Ascending aorta (tissue), 2 donors: ENCODE measurements at places on chromosomes 1 and 21. TPM values are rescaled to one million over a fixed set of nuclear protein-coding genes. Genes with fewer than 3 reads are reported as not detected.

The AVPR1B gene
- not detected for total RNA-seq

The EDN2 gene
- not detected for total RNA-seq

The ZNF670 gene
- not detected for total RNA-seq

The LCE2B gene
- not detected for total RNA-seq

The OR10J1 gene
- total RNA-seq: not detected

- no peak overlapping the region for H3K4me3 ChIP-seq
- no peaks in the 10 kb centered on the region for H3K27me3 ChIP-seq
- no peaks in the 10 kb centered on the region for H3K36me3 ChIP-seq
- H3K27ac ChIP-seq: no peak overlapping the region
- H3K4me1 ChIP-seq: peaks cover 10% of the 10 kb centered on the region
Measured at GRCh38 chr1:170682169-170682568, 18.2 kb downstream of the PRRX1 start.

GRCh38 chr21:28975397-28975796, 17.3 kb downstream of the LTN1 start:
- no peak overlapping the region for H3K27ac ChIP-seq
- no peaks in the 10 kb centered on the region for H3K4me1 ChIP-seq
- H3K4me3 ChIP-seq: no peak overlapping the region
- H3K36me3 ChIP-seq: peaks cover 67% of the 10 kb centered on the region

DNA sequence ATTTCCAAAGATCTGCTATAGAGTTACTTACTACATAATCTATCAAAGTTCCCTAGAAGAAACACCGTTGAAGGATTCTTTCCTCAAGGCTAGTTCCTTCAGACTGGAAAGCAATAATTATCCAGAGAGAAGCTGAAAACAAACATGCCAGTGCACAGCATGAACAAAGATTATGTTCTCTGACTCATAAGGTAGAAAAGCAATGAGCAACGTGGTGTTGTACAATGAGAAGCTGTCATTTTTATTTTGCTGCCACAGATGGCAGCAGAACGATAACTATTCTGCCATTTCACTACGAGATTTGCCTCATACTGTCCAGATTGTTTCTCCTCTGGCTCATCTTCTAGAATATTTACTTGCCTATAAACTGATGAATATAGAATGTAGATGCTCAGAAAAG, 10.7 kb downstream of the EXTL2 start:
- H3K27ac ChIP-seq: no peak overlapping the region
- no peaks in the 10 kb centered on the region for H3K4me1 ChIP-seq
- DNase-seq: no peak

- H3K4me1 ChIP-seq: peaks cover 3% of the 10 kb centered on the region
- no peak for DNase-seq
- no peak overlapping the region for H3K4me3 ChIP-seq
- H3K27me3 ChIP-seq: no peaks in the 10 kb centered on the region
Measured at GRCh38 chr21:43935711-43936110, 70.7 kb downstream of the AGPAT3 start.

- H3K27me3 ChIP-seq: no peaks in the 10 kb centered on the region
Measured at GRCh38 chr1:203035111-203036000, 9.1 kb downstream of the PPFIA4 start.

GRCh38 chr1:59672851-59673572, 141.7 kb upstream of the HOOK1 start:
- DNase-seq: no peak
- H3K27ac ChIP-seq: no peak overlapping the region
- no peak overlapping the region for H3K4me3 ChIP-seq
- H3K4me1 ChIP-seq: peaks cover 6% of the 10 kb centered on the region
- H3K36me3 ChIP-seq: no peaks in the 10 kb centered on the region

GRCh38 chr1:78240755-78241154, 195.0 kb downstream of the GIPC2 start:
- H3K27me3 ChIP-seq: no peaks in the 10 kb centered on the region
- H3K36me3 ChIP-seq: no peaks in the 10 kb centered on the region
- no peak for DNase-seq
- no peak overlapping the region for H3K4me3 ChIP-seq
- no peak overlapping the region for H3K27ac ChIP-seq

GRCh38 chr1:43868741-43869067, 64.9 kb upstream of the ARTN start:
- peaks cover 2% of the 10 kb centered on the region for H3K4me1 ChIP-seq
- peak; percentile 28 for DNase-seq
- H3K27ac ChIP-seq: no peak overlapping the region
- H3K27me3 ChIP-seq: no peaks in the 10 kb centered on the region

- DNase-seq: no peak
- H3K36me3 ChIP-seq: no peaks in the 10 kb centered on the region
- no peak overlapping the region for H3K4me3 ChIP-seq
- no peaks in the 10 kb centered on the region for H3K4me1 ChIP-seq
- no peak overlapping the region for H3K27ac ChIP-seq
Measured at GRCh38 chr1:204307334-204307883, 52.3 kb downstream of the PLEKHA6 start.

- H3K27me3 ChIP-seq: no peaks in the 10 kb centered on the region
- peak overlapping the region; percentile 98 for H3K27ac ChIP-seq
- H3K4me3 ChIP-seq: no peak overlapping the region
- H3K4me1 ChIP-seq: peaks cover 17% of the 10 kb centered on the region
- DNase-seq: no peak
Measured at GRCh38 chr1:154938604-154939399, 2.3 kb upstream of the PMVK start.

DNA sequence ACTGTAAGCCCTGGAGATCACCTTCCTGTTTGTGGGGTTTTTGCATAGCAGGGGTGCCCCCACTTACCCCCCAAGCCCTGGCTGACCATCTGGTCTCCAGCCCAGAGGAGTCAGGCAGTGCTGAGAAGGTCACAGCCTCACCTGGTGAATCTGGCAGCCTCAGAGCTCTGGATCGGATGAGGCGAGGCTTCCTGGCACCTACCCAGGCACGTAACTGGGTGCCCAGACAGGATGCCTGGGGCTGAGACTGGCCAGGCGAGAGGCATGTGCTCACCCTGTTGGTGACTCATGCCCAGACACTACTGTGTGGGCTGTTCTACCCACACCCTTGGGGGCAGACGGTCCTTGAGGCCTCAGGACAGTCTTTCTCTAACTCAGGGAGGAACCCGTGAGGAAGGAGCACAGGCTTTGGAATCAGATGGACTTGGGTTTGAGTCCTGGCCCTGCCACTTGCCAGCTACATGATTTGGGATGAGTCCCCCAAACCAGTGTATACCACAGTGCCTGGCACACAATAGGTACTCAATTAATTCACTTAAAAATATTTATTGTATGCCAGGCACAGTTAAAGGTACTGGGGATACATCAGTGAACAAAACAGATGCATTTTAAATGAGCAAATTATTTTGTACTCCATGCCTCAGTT, 15.1 kb upstream of the PADI3 start:
- DNase-seq: peak; percentile 30
- no peak overlapping the region for H3K27ac ChIP-seq
- H3K27me3 ChIP-seq: no peaks in the 10 kb centered on the region
- no peaks in the 10 kb centered on the region for H3K36me3 ChIP-seq
- H3K4me3 ChIP-seq: no peak overlapping the region

DNA sequence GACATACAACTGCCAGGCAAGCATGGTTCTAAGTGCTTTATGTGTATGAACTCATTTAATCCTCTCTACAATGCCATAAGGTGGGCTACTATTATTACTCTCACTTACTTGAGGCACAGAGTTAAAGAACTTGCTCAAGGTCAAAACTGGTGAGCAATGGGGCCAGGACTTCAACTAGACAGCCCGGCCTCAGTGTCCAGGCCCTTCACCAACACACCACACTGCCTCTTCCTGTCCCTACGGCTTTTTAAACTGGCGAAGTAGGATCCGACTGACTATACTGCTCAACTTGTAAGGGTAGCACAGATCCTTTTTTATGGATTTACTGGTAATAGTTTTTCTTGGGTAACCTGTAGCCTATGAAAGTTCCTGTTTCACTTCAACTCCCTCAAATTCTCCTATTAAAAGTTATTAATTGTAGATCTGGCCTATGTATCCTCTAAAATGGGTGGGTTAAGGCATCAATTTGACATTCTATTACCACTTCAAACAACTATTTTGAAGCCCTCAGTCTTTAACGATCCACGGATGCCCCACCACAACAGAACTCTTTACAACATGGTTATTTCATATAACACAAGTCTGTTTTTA, 4.3 kb downstream of the ERRFI1 start:
- H3K4me1 ChIP-seq: no peaks in the 10 kb centered on the region
- peak overlapping the region; percentile 85 for H3K4me3 ChIP-seq
- no peaks in the 10 kb centered on the region for H3K27me3 ChIP-seq
- no peak for DNase-seq
- no peaks in the 10 kb centered on the region for H3K36me3 ChIP-seq

DNA sequence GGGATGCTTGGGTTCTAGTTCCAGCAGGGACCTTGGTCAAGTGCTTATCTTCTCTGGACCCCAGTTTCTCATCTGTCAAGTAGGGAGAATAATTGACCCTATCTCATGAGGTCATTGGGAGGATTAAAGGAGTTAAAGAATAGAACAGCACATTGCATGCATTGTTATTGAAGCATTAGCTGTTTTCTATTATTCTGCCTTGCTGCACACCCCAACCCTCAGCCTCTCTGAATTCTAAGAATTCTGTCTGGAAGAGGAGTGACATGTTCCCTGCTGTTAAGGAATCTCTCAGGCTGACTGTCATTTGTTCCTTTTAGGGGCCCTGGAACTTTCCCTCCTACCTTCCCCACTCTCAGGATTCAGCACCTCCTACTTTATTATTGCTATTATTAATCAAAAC, 73.9 kb downstream of the NENF start:
- H3K4me1 ChIP-seq: no peaks in the 10 kb centered on the region
- no peaks in the 10 kb centered on the region for H3K27me3 ChIP-seq
- H3K36me3 ChIP-seq: no peaks in the 10 kb centered on the region
- no peak for DNase-seq
- H3K27ac ChIP-seq: no peak overlapping the region
